Posterior vena cava (tissue), 2 donors: ENCODE measurements at places on chromosomes 3 and 15.

DNA sequence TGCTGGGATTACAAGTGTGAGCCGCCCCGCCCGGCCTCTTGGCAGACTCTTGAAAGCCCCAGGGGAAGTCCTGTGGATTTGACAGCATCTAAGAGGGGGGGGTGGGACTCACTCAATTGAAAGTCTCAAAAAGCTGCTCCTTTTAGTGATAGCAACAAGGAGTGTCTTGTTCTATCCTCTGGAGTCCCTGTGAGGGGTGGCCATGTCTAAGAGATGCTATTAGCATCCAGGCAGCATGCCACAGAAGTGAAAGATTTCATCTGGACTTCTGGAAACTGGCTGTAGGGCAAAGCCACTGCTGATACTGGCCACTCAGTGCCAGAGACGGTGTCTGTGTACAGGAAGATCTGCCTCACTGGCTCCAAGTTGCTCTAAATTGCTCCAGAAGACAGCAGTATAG, 74.0 kb downstream of the DHX36 start:
- DNase-seq = no peak

DNA sequence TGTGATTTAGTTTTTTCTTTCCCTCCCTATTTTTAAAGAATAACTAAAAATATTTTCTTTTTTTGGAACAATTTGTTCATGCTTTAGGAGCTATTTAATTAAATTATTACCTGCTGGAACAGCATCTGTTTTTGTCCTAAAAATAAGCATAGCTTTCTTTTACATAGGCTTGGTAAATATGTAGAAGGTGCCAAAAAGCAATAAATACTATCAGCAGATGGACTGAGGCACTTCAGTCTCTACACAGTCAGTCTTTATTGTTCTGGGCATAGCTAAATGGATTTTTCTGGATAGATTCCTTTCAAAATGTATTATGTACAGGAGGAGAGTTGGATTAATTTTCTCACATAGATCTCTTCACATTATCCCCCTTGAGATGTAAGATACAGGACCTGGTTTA, 223.5 kb downstream of the NAALADL2 start:
- DNase-seq = no peak

DNA sequence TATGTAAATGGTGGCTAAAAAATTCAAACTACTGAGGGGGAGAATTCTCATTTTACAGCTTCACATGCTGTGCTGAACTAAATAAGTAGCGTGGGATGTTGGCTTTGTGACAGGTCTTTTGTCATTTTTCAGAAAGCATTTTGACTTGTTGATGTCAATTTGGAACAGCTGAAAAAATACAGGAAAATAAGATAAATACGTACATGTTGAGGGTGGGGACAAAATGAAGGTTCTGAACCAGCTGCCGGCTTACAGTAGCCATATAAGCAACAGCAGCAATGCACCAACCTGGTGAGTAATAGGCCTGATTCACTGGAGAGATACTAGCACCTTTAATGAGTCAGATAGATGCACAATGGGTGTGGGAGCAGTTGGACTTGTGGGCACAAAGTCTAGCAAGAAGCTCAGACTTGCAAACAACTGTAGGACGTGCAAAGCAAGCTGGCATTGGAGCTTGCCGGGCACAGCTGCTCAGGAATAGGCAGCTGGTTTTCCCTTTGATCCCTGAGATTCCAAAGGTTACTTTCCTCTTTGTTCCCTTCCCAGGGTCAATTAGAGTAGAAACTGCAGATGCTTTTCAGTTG, 12.9 kb downstream of the B3GNT5 start:
- DNase-seq = no peak

- no peak for DNase-seq
Measured at GRCh38 chr3:183594636-183595035, 39.1 kb upstream of the KLHL6 start.

GRCh38 chr3:83877910-83878309, 1080.9 kb upstream of the CADM2 start:
- no peak for DNase-seq

DNA sequence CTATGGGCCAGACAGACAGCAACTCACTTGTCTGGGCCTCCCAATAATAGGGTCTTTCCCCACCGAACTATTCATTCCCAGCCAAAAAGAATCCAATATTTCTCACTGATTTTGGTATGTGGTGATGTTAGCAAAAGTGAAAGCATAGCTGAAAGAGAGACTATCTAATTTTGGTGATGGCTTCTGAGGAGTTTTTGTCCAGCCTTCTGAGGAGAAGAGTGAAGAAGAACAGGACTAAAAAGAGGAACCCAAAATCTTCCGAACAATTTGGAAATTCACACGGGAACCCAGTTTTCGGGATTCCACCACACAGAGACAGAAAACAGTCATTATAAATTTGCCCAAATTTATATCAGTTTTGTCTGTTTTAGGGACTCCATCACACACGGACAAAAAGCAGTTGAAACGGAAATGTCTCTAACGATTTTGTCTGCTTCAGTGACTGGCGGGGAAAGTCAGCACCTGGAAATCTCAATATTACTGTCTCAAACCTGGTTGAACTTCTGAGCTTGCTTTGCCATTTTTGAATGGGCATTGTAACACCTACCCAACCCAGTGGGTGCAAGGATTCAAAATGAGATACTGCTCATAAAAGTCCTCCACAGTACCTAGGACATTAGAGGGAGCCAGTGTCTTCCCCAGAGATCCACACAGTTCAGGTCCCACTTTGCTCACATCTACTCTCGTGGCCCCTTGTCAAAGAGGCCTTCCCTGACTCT, 9.1 kb downstream of the CD80 start:
- DNase-seq = no peak

DNA sequence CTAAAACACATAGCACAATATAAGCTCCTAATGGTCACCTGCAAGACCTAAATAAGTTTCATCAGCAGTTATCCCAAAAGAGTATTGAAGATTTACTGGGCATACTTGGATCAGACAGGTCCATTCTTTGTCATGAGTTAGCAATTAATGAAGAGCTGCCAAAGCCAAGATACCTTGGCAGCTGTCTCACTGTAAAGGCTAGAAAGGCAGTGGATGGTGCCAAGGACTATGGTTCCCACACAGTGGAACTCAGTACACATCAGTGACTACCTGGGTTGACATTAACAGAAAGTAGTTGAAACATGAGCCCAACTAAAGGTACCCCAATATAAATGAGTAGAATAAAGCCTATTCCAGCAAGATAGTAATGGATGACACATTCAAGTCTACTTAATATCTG, 41.1 kb upstream of the TMCO5A start:
- DNase-seq = no peak
